HT1080 (cell line): ENCODE measurements at places on chromosomes 1 and 21. TPM values are rescaled to one million over a fixed set of nuclear protein-coding genes. Genes with fewer than 3 reads are reported as not detected.

The GJC2 gene
- 0.10 and 0.31 TPM in 2 replicates for total RNA-seq

DNA sequence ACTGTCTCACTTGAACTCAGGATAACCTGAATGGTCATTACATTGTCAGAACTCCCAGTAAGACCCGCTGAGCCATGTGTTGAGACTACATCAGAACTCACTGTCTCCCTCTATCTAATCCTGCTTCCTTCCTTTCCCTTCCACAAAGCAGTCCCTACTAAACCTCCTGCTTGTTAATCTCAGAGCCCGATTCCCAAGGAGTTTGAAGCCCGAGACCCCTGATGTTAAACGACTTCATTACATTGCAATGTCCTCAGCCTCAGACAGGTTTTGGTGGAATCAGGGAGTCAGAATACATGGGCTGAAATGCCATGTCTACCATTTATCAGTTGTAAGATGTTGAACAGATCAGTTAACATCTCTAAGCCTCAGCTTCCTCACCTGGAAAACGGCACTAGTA, 682.4 kb downstream of the ADGRL2 start:
- no peak for DNase-seq

DNA sequence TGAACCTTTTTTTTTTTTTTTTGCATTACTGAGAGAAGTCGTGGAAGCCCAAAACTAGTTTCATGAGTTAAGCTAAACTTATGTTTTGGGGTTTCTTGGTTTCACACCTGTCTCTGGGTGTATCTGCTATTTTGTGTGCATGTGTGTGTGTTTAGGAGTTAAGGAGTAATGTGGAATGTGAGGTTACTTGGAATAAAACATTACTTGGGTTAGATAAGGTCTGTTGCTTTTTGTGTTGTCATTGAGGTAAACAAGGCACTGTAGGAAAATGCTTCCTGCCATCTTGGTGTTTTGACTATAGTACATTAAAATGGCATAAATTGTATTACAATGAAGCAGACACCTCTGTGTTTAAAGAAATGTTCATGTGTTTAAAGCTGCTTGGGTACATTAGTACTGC, 2.9 kb downstream of the TENT5C start:
- DNase-seq = no peak

DNA sequence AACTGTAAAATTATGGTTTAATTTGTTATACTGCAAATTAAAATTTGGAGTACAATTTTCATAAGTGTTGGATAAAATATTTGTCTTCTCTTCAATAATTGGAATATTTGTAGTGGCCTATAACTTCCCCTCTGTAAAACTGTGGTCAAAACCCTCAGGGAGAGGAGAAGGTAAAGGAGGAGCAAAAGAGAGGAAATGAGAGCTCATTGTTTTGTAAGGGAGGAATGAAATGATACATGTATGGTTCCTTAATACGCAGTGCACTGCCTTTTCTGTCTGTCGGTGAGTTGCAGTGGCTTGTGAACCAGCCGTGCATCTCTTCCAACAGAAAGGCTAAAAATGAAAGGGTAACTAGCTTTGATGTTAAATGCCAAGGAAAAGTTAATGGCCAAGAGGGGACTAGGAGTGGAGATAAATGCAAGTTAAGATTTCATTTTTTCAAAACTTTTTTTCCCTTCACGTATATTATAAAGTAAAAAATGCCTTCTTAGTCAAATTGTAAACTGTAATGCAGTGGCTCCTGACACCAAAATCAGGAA, 26.4 kb downstream of the LRRC8D start:
- no peak for DNase-seq

DNA sequence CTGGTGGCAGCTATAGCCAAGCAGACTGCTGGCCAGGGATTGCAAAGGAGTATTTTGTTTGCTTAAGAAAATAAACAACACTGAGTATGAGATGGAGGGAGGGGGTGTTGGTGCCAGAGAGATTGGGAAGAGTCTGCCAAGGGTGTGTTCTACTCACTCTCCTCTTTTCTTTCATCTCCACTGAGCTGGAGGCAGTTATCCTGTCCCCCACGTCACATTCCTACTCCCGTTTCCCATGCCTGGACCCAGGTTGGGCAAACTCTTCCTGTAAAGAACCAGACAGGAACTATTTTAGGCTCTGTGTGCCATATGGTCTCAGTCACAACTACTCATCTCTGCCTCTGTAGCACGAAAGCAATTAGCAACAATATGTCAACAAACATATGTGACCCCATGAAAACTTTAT, 1.4 kb upstream of the IL24 start:
- no peak for DNase-seq
